ENCODE measurements at places on chromosomes 4 and X.

DNA sequence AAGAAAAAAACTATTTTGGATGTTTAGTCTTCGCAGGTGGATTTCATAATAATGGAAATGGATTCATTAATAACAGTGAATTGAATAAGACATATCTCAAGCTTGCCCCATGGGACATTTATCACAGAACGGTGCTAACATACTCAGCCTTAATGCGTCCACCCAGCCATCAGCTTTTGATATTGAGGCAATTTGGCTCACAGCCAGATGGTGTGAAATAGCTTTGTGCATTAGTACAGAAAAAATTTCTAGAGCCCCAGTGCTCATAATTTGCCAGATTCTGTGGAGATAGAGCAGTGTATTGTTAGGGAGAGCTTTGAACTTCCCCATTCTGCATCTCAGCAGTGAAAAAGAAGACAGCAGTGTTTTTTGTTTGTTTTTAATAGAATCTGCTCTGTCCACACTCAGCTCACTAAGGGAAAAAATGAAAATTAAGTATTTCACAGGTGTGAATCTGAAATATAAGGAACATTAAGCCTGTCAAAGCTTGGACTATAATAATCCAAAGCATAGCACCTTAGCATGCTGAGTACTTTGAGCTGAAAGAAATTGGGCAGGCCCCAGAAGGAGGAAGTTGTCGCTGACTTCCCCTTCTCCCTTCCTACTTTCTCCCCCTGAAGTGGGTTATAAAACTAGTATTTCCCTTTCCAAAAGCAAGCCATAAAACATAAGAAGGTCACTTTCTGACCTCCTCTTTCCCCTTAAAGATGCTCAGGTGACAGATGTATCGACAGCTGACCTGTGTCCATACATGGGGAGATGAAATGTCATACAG is 295.8 kb downstream of the MAGEB5 start:
- no peak for DNase-seq

- DNase-seq: no peak
Measured at GRCh38 chr4:128525387-128525786, 237.8 kb upstream of the PGRMC2 start.

DNA sequence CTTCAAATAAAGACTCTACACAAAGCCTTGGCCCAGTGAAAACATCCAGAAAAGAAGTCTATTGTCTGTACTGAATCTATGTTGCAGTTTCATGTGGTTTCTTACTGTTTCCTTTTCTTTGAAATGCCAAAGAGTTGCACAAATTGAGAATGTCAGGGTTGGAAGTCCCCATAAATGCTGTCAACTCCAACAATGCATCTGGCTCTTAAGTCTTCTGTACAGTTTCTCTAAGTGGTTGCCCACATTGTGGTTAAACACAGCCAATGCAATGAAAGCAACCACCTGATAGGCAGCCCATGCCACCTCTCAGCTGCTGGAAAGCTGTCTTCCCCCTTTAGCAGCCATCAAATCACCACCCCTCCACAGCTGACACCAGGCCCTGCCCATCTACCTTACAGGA is 67.2 kb upstream of the C1GALT1C1 start:
- no peak for DNase-seq

DNA sequence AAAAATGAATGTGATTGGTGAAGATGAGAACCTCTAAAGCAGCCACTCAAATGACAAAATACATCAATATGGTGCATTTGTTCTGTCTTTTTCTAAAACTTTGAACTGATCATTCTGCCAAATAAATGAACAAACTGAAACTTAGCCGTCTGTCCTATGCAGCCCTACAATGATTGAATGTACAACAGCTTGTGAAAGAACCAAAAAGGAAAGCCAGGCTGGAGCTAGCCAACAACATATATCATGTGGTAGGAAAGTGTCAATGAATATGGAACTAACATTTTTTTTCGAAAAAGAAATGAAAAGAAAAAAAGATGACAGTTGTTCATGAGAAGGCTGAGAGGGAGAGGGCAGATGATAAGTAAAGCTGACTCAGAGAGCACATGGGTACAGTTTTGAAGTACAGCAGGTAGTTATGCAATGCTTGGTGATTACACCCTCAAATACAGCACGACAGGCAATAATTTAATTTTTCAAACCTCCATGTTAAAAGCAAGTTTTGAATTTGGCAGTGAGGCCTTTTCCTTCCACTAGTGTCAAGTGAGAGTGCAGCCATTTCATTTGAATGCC is 21.2 kb upstream of the SLC7A11 start:
- no peak for DNase-seq

DNA sequence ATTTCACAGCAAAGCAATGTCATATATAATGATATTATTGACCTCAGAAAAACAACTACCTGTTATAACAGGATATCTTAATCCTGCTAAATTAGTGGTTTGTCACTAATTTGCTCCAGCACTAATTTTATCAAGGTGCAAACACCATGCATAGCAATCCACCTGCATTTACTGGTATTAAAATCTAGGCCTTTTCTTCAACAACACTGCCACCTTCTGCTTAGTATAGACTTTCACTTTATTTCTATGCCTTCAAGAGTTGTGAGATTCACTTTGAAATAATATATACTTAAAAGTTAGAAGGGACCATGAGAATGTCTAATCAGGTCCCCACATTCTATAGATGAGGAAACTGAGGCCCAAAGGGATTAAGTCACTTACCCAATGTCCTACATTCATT is 82.1 kb upstream of the IQCM start:
- DNase-seq: no peak

- no peak for DNase-seq
Measured at GRCh38 chrX:136623396-136623795, 24.6 kb upstream of the CD40LG start.

DNA sequence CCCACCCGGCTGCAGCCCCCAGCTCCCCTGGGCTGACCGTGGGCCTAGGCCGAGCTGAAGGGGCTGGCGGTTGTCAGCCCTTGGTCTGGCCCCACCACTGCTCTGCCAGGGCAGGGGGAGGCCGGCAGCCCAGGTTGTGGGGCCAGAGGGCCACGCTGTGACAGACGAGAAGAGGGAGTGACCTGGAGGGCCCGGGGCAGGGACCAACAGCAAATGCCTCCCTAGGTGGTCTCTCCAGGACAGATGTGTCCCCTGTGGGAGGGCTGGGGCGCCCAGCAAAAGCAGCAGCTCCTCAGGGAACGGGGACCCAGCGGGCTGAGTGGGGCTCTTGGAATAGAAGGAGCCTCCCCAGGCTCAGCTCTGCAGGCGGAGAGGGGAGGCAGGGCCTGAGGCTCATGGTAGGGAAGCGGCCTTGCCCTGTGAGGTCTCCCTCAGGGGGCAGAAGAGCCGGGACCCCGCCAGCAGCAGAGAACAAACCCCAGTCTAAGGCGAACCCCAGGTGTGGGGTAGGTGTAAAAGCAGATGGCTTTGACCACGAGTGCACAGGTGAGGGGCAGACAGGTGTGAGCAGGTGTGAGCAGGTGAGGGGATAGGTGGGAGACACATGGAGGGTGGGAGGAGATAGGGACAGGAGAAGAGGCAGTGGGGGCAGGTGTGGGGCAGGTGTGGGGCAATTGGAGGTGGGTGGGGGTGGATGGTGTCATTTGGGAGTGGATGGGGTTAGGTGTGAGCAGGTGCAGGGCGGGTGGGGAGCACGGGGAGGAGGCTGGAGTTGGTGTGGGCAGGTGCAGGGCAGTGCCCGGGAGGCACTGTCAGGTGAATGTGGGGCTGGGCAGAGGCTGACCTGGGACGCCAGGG is 34.1 kb upstream of the SPON2 start:
- DNase-seq: no peak

DNA sequence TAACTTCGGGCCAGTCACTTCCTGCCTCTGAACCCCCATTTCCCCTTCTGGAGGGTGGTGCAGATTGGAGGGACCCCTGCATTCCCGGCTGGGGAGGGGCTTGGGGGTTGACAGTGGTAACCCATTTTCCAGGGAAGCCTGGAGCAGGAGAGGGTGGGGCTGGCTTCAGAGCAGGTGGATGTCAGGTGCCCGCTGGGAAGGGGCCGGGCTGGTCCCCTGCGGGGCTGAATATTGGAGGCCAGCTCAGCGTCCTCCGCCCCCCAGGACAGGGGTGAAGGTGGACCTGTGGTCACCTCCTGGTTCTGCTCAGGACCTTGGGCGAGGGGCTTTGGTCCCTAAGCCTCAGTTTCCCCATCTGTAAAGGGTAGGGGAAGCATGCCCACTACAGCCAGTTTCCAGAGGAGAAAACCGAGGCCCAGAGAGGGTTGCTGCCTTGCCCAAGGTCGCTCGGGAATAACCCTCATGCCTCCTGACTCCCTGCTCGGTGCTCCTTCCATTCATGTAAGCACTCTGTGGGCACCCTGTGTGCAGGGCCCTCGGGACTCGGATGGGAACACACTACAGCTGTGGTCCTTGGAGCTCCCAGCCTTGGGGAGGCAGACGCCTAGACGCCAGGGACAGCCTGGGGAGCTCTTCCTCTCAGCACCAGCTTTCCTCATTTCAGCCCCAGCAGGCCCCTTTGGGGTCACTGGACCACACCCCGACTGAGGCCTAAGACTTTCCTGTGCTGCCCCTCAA is 683 bp downstream of the MAN2B2 start:
- no peak for DNase-seq

DNA sequence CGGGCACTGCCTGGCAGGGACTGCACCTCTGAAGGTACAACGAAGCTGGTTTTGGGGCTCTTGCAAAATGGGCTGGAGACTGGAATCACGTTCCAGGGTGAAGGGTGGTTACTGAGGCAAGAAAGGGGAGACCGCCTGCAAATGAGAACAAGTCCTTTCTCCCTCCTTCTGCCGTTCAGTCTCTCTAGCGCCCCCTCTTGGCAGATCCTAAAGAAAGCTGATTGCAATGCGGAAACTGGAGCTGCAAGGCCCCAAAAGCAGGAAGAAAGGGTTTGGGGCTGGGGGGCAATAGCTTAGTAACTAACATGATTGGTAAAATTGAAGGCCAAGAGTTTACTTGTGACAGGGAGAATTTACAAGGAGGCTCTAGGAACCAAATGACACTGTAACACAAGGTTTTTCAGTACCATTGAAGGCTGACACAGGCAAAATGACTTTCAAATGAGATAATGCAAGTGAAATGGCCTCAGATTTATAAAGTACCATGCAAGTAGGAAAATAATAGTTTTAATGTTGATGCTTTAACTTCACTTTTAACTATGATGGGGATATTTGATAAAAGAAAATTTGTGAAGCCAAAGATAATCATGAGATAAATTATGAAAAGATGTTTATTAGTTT is 222.7 kb upstream of the HAND2 start:
- no peak for DNase-seq

- no peak for DNase-seq
Measured at GRCh38 chrX:110252711-110253110, 65.2 kb downstream of the AMMECR1 start.

DNA sequence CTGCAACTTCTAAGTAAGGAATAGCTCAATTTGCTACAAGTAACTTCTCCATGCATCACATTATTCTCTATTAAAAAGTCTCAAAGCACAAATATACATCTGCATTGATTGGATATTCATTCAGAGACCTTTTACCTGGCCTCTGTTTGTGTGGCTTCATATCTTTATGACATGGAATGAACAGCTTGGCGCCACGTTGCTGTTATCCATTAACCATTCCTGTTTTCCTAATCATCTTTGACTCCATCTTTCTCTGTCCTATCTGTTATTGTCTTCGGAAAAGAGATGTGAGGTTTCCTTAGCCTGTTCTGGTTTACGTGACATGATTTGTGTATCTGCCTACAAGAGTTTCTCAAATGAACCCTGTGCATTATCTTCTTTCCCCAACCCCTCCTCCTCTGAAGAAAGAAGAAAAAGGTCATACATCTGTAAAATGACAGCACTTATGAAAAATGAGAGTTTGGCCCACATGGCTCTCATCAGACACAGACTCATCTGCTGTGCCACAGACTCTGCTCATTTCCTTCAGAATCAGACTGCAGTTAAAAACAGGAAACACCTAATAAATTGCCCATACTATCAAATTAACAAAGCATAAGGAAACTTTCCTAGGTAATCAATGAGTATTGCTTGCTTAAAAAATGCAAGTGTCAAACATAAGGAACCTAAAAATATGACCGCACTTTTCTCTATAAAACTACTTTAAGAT is 347.6 kb upstream of the FAM241A start:
- DNase-seq: no peak

DNA sequence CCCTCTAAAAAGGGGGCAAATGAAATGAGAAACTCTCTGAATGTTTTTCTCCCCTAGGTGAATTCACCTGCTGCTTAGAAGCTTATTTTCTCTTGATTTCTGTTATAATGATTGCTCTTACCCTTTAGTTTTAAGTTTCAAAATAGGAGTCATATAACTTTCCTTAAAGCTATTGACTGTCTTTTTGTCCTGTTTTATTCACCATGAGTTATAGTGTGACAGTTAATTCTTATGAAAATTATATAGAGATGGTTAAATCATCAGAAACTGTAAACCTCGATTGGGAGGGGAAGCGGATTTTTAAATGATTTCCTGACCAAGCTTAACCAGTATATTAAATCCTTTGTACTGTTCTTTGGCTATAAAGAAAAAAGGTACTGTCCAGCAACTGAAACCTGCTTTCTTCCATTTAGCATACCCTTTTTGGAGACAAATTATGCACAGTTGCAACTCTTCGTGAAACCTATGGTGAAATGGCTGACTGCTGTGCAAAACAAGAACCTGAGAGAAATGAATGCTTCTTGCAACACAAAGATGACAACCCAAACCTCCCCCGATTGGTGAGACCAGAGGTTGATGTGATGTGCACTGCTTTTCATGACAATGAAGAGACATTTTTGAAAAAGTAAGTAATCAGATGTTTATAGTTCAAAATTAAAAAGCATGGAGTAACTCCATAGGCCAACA is 4.2 kb downstream of the ALB start:
- DNase-seq: no peak

DNA sequence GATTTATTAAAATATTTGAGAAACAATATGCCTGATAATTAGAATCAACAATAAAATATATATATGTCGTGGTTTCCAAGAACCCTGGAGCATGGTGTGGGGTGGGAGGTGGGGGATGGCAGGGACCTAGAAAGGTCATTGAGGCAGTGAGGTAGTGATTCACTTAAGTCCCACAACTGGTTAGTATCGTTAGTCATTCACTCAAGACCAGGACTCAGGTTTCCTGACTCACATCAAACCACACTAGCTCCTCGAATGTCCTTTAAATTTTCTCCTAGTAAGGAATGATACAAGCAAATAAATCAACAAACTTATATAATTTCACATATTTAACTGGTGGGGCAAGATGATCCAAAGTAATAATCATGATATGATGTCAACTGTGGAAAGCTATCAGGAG is 158.8 kb upstream of the AADAT start:
- no peak for DNase-seq

DNA sequence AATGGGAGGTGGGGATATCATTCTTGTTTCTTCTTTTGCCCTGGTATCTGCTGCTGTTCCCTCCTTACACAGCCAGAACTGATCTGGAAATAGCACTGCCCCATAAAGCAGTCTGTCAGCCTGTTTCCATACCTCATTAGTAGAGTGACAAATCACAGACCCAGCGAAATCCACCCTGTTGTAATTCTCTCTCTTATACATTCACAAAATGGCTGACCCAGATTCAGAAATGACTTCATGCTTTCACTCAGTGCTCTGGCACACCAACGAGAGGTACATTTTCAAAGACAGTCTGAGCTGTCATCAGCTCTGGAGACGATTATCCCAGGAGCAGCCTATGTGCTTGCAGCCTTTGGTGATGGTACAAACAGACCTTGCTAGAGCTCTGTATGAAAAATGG is 164.6 kb downstream of the AFF2 start:
- no peak for DNase-seq

- DNase-seq: no peak
Measured at GRCh38 chr4:175090116-175090515, 172.0 kb downstream of the ADAM29 start.

- no peak for DNase-seq
Measured at GRCh38 chrX:66200050-66200664, 36.1 kb downstream of the HEPH start.

Data from esophagus muscularis mucosa (tissue), 4 donors.